ENCODE measurements at places on chromosomes 5 and 9.

GRCh38 chr9:12923468-12924009, 148.7 kb downstream of the LURAP1L start:
- DNase-seq: no peak

DNA sequence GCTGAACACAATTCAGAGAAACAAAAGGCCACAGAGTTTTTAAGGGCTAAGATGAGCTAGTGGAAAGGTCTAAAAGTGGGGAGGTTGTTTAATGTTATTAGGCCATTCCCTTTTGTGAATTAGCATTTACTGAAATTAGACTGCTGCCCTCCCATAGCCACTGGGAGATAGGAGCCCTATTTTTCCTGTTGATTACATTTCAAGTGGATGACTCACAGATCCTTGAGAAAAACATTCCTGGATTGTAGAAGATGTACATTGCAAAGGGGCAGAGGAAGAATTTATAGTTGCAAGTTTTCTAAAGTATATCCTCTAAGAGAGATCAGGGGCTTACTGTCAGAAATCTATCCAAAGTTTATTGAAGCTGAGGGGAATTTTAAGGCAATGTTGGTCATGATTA, 367.1 kb upstream of the IZUMO3 start:
- no peak for DNase-seq

- no peak for DNase-seq
Observed at GRCh38 chr5:78615697-78616096, 32.9 kb downstream of the LHFPL2 start.

- DNase-seq: no peak
Observed at GRCh38 chr9:29730163-29730562, 2156.9 kb upstream of the C9orf72 start.

GRCh38 chr9:114359801-114360200, 28.0 kb downstream of the AKNA start:
- DNase-seq: no peak

GRCh38 chr5:18238321-18238720, 604.1 kb downstream of the TAF11L14 start:
- no peak for DNase-seq

- DNase-seq: no peak
Observed at GRCh38 chr9:105251733-105252404, 7.4 kb downstream of the SLC44A1 start.

DNA sequence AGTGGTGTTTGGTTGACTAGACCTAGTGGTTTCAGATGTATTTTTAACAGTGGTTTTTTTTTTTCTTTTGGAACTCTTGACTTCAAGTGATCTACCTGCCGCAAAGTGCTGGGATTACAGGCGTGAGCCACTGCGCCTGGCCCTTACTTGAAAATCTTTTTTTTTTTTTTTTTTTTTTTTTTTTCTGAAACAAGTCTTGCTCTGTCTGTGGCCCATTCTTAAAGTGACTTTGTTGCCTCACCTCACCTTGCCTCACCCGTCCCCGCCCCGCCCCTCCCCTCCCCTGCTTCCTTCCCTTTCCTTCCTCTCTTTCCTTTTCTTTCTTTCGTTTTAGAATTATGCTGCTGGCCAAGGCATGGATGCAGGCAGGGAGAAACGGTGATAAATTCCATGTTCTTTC, 26.0 kb downstream of the GPBP1 start:
- no peak for DNase-seq

DNA sequence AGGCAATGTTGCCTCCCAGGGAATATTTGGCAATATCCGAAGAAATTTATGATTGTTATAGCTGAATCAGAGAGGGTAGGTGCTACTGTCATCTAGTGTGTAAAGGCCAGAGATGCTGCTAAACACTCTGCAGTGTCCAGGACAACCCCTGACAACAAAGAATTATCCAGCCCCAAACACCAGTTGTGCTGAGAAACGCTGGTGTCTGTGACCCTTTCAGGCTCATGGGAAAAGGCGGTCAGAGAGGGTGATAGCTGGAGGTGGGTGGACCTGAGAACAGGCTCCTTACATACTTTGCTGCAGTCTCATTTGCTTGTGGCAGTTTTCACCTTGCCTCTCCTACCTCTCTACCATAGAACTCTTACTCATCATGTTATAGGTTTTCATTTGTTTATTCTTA, 295.3 kb upstream of the DMRT1 start:
- DNase-seq: no peak

- no peak for DNase-seq
Observed at GRCh38 chr9:14926941-14927624, 16.9 kb upstream of the FREM1 start.

- DNase-seq: no peak
Observed at GRCh38 chr9:103242025-103242424, 246.9 kb downstream of the CYLC2 start.

DNA sequence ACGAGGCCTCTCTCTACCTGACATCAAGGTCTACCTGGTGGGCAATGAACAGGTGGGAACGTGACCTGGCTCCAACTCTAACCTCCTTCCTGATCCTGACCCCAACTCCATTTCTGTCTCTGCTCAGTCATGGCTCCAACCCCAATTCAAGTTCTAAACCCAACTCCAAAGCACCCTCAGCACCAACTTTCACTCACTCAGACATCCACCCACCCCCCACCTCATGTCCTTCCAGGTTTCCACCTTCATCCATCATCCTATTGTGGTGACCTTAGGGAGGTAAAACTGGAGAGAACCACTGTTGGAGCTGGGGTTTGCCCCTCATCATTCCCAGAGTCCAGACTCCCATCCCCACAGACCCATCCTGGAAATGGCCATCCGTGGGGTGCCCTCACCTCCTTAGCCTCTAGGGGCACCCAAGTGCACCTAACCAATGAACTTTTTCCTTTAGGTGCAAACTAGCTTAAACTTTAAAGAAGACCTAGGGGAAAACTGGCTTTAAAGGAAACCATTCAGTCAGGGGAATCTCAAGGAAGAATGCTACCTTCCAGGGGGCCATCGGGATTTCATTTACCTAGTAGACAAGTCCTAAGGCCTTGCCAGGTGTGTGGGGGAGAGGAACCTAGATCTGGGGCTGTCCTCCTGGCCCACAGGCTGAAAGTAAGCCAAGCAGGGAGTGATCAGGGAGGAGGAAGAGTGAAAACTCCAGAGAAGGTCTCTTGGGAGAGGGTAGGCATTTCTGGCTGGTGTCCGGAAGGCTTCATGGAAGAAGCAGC, 11.3 kb downstream of the RGS14 start:
- DNase-seq: peak; percentile 34

DNA sequence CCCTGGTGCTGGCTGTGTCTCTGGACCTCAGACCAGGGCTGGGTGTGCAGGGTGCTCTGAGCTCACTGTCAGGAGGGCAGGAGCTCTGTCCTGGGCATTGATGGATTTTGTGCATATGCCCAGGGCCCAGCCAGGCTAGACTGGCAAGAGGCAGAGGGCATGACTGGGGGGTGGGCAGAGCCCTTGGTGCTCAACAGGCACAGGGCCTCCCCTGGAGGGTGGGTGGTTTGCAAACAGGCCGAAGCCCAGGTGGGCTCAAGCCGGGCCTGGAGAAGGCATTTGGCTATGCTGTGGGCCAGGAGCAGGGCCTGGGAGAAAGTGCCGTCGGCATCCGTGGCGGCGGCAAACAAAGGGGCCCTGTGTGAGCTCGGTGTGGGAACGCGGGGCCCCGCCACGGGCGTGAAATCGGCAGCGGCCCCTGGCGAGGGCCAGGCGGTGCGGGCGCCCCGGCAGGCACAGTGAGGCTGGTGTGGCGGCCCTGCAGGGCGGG, 1.9 kb upstream of the NRARP start:
- DNase-seq: no peak

- no peak for DNase-seq
Observed at GRCh38 chr5:175711031-175711430, 53.2 kb downstream of the HRH2 start.

GRCh38 chr5:113223315-113223714, 211.5 kb downstream of the TSSK1B start:
- DNase-seq: no peak

- no peak for DNase-seq
Observed at GRCh38 chr9:110994771-110995241, 43.5 kb downstream of the LPAR1 start.

DNA sequence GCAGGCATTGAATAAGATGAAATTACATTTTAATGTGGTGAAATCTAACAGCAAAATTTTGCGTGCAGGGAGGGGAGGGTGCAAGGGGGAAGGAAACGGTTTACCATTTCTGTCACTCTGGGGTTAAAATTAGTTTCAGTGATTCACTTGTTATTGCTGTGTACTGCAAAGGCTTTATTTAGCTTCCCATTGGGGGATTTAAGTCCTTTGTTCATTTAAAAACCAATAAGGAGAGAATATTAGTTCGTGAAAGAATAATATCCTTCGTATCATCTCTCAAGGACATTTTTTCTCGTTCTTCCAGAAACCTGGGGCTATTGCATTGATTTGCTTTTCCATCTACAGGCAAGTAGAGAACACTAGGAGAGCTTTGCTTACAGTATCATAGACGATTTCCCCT, 667.8 kb upstream of the RGMB start:
- no peak for DNase-seq

DNA sequence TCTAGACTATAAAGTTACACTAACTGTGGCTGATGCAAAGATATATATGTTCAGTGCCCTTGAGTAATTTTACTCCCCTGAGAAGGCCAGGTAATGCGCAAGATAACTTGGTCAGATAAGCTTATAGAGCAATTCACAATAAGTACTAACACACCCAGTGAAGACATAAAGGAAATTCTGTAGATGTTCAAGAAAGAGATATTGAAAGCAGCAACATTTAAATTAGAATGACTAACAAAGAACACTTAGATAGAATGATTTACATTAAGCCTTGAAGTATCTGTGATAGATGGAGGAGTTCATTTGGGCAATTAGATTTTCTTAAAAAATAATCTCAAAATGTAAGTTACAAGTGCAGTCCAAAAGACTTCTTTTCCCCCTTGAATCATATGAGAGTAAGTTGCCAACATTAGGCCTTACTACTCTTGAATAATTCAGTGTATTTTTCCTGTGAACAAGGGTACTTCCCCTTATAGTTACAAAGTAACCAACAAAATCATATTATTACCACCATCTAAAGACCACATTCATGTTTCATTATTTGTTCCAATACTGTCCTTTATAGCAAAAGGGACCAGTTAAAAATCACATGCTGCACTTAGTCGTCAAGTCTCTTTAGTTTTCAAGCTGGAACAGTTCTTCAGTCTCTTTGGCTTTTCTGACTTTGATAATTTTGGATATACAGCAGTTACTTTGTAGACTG, 44.4 kb upstream of the ELOVL7 start:
- no peak for DNase-seq

DNA sequence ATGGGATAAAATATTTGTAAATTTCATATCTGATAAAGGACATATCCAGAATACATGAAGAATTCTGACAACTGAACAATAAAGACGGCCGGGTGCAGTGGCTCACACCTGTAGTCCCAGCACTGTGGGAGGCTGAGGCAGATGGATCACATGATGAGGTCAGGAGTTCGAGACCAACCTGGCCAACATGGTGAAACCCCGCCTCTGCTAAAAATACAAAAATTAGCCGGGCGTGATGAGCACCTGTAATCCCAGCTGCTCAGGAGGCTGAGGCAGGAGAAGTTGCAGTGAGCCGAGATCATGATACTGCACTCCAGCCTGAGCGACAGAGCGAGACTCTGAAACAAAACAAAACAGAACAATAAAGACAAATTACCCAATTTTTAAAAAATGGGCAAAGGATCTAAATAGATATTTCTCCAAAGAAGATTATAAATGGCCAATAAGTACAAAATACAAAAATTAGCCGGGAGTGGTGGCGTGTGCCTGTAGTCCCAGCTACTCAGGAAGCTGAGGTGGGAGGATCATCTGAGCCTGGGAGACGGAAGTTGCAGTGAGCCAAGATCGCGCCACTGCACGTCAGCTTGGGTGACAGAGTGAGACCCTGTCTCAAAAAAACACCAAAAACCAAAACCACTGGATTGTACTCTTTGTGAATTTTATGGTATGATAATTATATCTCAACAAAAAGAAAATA, 9.6 kb upstream of the NSD1 start:
- no peak for DNase-seq

DNA sequence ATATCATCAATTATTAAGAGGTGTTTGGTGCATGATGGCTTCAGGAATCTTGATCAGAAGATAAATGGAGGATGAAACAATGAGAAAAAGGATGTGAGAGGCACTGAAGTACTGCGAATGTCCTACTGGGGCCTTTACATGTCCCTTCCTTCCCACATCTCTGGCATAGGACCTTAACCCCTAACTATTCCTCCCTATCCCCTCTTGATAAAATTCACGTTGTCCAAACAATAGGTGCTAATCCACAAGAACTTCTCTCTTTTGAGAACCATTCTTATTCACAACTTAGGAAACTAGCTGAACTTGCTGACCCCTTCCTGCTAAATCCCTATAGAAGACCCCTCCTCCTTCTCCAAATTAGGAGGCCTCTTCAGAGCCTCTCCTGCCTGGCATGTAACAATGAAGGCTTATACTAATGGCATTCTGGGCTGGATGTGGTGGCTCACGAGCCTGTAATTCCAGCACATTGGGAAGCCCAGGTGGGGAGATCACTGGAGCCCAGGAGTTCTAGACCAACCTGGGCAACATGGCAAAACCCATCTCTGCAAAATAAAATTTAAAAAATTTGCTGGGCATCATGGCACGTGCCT, 276.5 kb upstream of the SMARCA2 start:
- no peak for DNase-seq

DNA sequence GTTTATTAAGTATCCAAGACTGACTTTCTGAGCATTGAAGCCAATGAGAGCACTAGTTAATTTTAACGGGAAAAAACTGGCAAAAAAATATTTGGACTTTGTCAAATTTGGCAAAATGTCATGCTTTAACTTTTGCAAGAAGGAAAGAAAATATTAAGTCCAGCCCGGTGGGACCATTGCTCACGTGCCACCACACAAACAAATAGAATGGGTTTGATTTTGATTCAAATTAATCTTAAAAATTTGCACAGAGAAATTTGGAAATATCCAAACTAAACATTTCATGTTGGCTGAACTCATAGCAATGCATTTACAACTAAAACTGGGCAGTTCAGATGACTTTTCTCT, 302.2 kb downstream of the EBF1 start:
- no peak for DNase-seq

DNA sequence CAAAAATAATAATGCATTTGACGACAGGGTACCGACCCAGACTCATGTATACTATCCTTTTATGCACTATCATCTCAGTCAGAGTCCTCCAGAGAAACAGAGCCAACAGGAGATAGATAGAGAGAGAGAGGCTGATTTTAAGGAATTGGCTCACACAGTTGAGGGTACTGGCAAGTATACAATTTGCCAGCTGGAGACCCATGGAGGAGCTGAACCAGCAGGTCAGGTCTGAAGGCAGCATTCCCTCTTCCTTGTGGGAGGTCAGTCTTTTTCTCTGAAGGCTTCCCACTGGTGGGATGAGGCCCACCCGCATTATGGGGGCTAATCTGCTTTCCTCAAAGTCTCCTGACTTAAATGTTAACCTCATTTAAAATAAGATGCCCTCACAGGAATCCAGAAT, 17.3 kb upstream of the MED10 start:
- DNase-seq: no peak

DNA sequence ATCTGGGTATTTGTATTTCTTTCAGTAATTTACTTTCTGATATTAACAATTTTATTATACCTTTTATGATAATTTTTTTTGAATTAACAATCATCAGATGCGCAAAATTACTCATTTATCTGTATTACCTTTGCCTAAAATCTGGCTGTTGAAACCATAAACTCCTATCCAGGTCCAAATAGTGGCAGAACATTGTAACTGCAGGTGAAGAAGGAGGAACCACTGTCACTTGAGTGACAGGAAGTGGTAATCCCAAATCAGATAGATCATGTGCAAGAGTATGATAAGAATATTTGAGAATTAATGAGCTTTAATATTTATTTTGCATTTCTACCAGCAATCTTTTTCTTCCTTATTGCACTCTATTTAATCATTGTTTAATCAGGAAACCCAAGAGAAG, 139.3 kb upstream of the TLE4 start:
- no peak for DNase-seq

GRCh38 chr5:151667083-151667482, 19.6 kb downstream of the SPARC start:
- no peak for DNase-seq
